Kidney (tissue), 22 donors: ENCODE measurements at places on chromosomes 13 and 19. TPM values are rescaled to one million over a fixed set of nuclear protein-coding genes. Genes with fewer than 3 reads are reported as not detected.

The PLK5 gene
- not detected for total RNA-seq

DNA sequence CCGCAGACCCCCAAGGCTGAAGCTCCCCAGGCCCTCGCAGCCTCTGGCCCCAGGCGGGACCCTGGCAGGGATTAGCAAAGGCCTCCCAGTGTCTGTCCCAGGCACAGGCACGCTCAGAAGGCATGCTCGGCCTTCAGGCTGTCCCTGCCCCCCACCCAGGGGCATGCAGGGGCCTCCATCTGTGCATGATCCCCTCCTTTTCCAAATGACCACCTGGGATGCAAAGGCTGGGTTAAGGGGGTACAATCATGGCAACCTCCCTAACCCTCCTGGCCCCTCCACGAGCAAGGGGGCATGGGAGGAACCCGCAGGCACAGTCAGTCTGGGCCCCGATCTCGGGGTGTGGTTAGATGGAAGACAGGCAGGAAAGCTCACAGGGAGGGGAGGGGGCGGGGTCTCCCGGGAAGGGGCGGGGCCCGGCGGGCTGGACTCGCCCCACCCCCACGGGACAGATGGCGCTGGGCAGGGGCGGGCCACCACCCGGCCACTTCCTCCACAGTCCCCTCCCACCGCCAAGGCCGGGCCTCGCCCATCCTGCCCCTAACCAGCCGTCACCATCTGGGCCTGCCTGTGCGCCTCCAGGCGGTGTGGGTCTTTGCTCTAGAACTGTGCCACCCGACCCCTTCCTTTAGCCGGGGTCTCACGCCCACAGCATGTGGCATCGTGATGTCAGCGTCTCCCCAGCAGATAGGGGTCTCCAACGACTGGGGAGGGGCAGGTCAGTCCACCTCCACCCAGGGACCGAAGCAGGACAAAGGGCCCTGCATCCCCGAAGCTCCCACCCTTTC lies 7.0 kb upstream of the REXO1 start:
- no peaks in the 10 kb centered on the region for H3K27me3 ChIP-seq
- H3K27ac ChIP-seq: peak overlapping the region; percentile 55
- peaks cover 28% of the 10 kb centered on the region for H3K4me1 ChIP-seq
- no peak overlapping the region for H3K4me3 ChIP-seq
- no peaks in the 10 kb centered on the region for H3K36me3 ChIP-seq
- DNase-seq: peak; percentile 97

The DCLK1 gene
- total RNA-seq: 8.3 TPM

GRCh38 chr19:14160017-14160703 lies 23.8 kb upstream of the ASF1B start:
- peaks cover 2% of the 10 kb centered on the region for H3K36me3 ChIP-seq
- no peaks in the 10 kb centered on the region for H3K27me3 ChIP-seq
- no peak overlapping the region for H3K27ac ChIP-seq

The IL11 gene
- 0.47 TPM for total RNA-seq

The CBARP gene
- total RNA-seq: 1.1 TPM

The POSTN gene
- 13.1 TPM for total RNA-seq

The LINGO3 gene
- 0.09 TPM for total RNA-seq

GRCh38 chr19:50362656-50363424 lies 2.6 kb downstream of the NAPSA start:
- no peak for DNase-seq
- no peaks in the 10 kb centered on the region for H3K36me3 ChIP-seq
- H3K4me1 ChIP-seq: peaks cover under 1% of the 10 kb centered on the region
- H3K27ac ChIP-seq: no peak overlapping the region
- H3K4me3 ChIP-seq: no peak overlapping the region
- H3K27me3 ChIP-seq: no peaks in the 10 kb centered on the region

DNA sequence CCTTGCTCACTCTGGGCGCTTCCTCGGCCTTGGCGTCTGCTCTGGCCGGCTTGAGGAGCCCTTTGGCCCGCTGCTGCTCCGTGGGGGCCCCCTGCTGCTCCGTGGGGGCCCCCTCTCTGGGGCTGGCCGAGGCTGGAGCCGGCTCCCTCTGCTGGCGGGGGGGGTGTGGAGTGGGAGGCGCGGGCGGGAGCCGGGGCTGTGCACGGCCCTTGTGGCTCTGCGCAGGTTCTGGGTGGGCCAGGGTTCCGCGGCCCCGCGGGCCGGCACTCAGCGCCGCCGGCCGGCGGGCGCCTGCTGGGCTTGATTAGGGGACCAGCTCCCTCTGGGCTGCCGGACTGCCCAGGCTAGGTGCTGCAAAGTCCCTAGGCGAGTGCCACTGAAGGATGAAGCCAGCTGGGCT lies 436.2 kb downstream of the SLITRK6 start:
- H3K4me1 ChIP-seq: no peaks in the 10 kb centered on the region
- no peak overlapping the region for H3K27ac ChIP-seq
- H3K4me3 ChIP-seq: no peak overlapping the region
- no peaks in the 10 kb centered on the region for H3K27me3 ChIP-seq
- no peak for DNase-seq
- H3K36me3 ChIP-seq: no peaks in the 10 kb centered on the region

- peaks cover 14% of the 10 kb centered on the region for H3K27me3 ChIP-seq
- H3K36me3 ChIP-seq: no peaks in the 10 kb centered on the region
- H3K4me1 ChIP-seq: no peaks in the 10 kb centered on the region
- no peak for DNase-seq
Observed at GRCh38 chr19:13100841-13101589, 1.6 kb downstream of the LYL1 start.

DNA sequence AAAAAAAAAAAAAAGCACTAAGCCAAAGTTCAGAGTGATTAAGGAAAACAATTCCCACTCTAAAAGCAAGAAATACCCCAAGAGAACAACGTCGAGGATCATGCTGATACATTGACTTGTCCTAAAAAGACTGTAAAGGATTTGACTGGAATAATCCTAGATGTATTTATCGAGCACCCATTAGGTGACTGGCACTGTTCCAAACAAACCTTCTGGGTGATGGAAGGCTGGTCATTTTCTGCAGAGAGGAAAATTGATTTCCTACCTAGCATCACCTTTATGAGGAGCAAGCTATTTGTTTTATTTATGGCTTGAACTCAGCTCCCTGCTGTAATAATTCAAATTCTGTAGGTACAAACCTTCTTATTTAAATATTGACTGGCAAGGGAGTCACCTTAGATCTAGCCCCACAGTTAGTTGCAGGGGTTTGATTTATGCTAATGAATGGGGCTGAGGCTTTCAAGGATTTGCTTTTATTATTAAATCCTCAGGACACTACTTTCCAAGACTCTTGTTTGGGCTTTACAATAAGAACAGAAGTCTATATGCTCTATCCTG lies 471.0 kb downstream of the OLFM4 start:
- peak; percentile 11 for DNase-seq
- H3K27ac ChIP-seq: no peak overlapping the region
- H3K4me1 ChIP-seq: no peaks in the 10 kb centered on the region
- no peaks in the 10 kb centered on the region for H3K36me3 ChIP-seq
- no peaks in the 10 kb centered on the region for H3K27me3 ChIP-seq
- no peak overlapping the region for H3K4me3 ChIP-seq

DNA sequence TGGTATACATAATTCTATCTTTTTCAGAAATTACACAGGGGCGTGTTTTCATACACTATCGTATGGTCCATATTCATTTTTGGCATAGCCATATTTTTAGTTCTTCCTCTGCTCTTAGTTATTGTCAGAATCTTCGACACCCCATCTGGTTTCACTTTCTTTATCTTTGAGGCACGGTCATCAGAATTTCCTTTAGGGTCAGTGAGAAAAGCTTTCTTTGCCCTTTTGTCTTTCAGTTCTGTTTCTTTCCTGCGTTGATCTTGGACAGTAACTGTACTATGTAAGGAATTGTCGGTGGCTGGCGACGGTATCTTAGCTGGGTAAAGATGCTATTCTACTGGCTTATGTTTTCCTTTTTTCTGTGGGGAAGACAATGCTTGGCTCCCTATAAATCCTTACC lies 10.6 kb upstream of the KIR2DL4 start:
- DNase-seq: no peak
- peak overlapping the region; percentile 42 for H3K4me3 ChIP-seq
- no peaks in the 10 kb centered on the region for H3K27me3 ChIP-seq
- no peak overlapping the region for H3K27ac ChIP-seq

GRCh38 chr13:32019612-32020233 lies 11.9 kb upstream of the FRY start:
- H3K27me3 ChIP-seq: no peaks in the 10 kb centered on the region
- no peaks in the 10 kb centered on the region for H3K4me1 ChIP-seq
- H3K36me3 ChIP-seq: no peaks in the 10 kb centered on the region
- no peak overlapping the region for H3K27ac ChIP-seq
- H3K4me3 ChIP-seq: no peak overlapping the region

The ZNF573 gene
- 12.2 TPM for total RNA-seq

DNA sequence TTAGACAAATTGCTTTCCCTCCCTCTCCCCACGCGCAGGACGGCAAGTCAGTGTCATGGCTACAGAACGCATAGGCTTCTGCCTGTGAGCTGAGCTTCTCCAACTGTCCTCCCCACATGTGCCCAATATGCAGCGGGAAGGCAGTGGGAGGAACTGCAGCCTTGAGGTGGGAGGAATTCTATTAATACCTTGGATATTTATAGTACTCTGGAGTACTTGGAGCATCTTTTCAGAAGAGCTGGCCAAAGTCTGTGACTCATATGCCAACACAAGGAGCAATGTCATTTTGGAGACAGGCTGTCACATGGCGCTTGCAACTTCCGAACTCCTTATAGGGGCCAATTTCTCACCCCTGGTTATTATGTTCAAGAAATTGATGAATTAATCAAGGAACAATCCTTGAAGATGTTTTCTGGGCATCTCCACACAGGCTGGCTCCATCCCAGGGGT lies 245.0 kb upstream of the SERP2 start:
- no peak overlapping the region for H3K27ac ChIP-seq
- H3K27me3 ChIP-seq: no peaks in the 10 kb centered on the region
- no peaks in the 10 kb centered on the region for H3K36me3 ChIP-seq
- no peak overlapping the region for H3K4me3 ChIP-seq

DNA sequence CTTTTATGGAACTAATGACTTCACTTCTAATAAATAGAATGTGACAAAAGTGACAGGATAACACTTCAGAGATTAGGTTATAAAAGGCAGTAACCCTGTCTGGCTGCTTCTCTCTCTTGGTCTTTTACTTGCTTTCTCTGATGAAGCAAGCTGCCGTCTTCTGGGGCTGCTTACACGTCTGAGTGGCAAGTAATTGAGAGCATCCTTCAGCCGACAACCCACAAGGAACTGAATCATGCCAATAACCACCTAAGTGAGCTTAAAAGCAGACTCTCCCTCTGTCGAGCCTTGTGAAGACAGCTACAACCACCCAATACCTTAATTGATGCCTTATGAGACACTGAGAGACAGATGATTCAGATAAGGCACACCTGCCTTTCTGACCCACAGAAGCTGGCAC lies 1091.2 kb downstream of the SLITRK1 start:
- H3K27me3 ChIP-seq: no peaks in the 10 kb centered on the region
- no peaks in the 10 kb centered on the region for H3K4me1 ChIP-seq
- no peak overlapping the region for H3K27ac ChIP-seq

GRCh38 chr13:34037636-34038540 lies 219.9 kb downstream of the RFC3 start:
- H3K27me3 ChIP-seq: no peaks in the 10 kb centered on the region
- H3K4me3 ChIP-seq: no peak overlapping the region
- no peak for DNase-seq
- no peaks in the 10 kb centered on the region for H3K4me1 ChIP-seq
- H3K36me3 ChIP-seq: no peaks in the 10 kb centered on the region
- no peak overlapping the region for H3K27ac ChIP-seq

DNA sequence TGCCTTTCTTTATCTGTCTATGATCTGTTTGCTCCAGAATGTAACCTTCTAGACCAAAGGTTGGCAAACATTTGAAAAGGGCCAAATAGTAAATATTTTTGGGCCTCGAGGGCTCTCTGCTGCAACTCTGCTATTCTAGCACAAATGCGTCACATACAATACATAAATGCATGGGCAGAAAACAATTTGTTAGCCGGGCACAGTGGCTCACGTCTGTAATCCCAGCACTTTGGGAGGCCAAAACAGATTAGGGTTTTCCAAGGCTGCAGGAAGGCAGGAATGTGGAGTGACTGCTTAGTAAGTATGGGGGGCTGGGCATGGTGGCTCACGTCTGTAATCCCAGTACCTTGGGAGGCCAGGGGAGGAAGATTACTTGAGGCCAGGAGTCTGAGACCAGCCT lies 21.9 kb upstream of the EVI5L start:
- H3K4me3 ChIP-seq: no peak overlapping the region
- H3K4me1 ChIP-seq: no peaks in the 10 kb centered on the region
- DNase-seq: no peak
- no peaks in the 10 kb centered on the region for H3K27me3 ChIP-seq
- H3K36me3 ChIP-seq: no peaks in the 10 kb centered on the region

GRCh38 chr13:104114101-104114500 lies 1047.9 kb upstream of the SLC10A2 start:
- peak; percentile 22 for DNase-seq
- H3K36me3 ChIP-seq: no peaks in the 10 kb centered on the region
- H3K4me3 ChIP-seq: no peak overlapping the region
- H3K27ac ChIP-seq: no peak overlapping the region

GRCh38 chr13:89490661-89491060 lies 1819.5 kb downstream of the SLITRK5 start:
- no peaks in the 10 kb centered on the region for H3K27me3 ChIP-seq
- H3K4me3 ChIP-seq: no peak overlapping the region
- no peak for DNase-seq
- H3K27ac ChIP-seq: no peak overlapping the region
- H3K4me1 ChIP-seq: no peaks in the 10 kb centered on the region

DNA sequence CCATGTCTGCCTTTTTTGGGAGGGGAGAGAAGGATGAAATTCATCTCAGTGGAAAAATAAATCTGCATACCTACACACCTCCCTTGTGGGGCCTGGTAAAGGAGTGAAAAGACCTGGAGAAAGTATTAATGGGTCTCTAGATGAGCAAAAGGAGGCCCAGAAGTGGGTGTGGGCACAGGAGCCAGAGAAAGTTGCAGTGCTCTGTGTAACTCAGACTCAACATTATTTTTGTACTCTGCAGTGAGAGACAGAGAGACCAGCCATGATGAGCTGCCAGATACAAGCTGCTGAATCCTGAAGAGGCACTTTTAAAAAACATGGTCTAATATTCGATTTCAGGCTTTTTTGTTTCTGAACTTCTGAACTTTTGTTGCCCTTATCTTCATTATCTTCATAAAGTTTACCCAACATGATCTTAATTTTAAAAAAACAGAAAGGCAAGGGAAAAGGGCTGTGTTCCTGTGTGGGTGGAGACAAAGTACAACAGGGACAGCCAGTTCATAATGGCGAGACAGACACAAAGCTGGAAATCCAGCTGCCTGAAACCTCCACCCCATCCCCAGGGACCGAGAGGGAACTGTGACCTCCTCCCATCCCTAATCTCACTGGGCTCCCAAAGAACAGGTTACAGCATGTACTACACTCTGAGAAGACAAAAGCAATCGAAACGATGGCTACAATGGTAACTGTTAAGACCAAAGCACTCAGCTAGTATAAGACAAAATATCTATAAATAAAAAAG lies 77.2 kb downstream of the KLF12 start:
- DNase-seq: no peak
- no peak overlapping the region for H3K27ac ChIP-seq
- H3K27me3 ChIP-seq: no peaks in the 10 kb centered on the region
- H3K4me1 ChIP-seq: no peaks in the 10 kb centered on the region

DNA sequence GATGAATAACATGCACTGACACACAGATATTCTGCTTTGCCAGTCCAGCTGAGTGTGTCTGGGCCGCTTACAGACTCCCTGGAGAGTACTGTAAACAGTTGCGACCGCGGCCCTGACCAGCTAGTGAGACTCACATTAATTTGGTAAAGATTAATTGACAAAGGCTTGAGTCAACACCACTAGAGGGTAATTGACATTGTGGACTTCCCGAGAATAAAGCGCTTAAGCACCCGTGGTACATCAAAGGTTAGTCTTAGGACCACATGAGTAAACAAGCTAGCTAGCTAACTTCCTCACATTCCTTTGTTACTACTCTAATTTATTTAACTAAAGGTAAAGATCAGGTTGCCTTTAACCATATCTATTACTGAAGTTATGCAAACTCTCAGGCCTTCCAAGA lies 624.4 kb upstream of the ARGLU1 start:
- no peak overlapping the region for H3K4me3 ChIP-seq
- H3K27ac ChIP-seq: no peak overlapping the region
- H3K4me1 ChIP-seq: no peaks in the 10 kb centered on the region
- DNase-seq: no peak
- no peaks in the 10 kb centered on the region for H3K36me3 ChIP-seq
